ENCODE measurements at places on chromosomes 1 and 21.

DNA sequence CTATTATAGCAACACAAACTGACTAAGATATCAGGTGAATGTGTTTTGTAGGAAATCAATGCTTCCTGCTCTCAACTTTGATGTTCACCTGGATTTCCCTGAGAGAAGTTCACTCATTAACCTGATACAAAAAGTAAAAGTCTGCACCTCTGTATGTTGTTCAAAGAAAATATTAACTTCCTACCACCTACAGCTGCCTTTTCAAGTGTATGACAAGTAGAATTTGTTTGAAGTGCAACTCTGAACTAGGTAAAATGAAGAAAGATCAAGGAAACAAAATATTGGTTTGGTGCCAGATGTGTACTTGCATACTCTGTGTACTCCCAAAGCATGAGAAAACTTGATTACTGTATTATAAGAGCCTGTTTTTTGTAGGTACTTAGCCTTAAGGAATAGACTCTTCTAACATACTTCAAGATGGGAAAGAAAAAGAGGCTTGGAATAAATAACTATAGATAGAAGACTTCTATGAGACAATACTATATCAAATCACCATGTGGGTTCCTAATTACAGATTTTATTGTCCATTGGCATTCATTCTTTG, 193.4 kb downstream of the APP start:
- no peak for DNase-seq

GRCh38 chr1:220271706-220272046, 577 bp downstream of the RAB3GAP2 start:
- DNase-seq = no peak

DNA sequence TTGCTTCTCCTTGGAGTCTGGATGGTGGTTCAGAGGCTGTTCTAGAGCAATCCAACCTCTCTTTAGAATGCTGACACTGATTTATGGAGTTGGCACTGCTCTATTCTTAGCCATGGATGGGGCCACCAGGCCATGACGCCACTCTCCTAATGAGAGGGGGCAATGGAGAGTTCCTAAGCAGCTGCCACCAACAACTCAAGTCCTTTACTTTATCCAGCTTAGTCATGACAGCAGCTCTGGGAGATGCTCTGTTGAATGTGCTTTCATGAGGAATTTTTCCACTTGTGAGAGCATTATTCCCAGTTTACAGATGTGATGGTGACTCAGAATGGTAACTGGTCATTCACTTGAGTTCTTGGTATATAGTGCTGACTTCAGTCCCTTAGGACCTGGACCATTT, 366.3 kb downstream of the HHAT start:
- no peak for DNase-seq

DNA sequence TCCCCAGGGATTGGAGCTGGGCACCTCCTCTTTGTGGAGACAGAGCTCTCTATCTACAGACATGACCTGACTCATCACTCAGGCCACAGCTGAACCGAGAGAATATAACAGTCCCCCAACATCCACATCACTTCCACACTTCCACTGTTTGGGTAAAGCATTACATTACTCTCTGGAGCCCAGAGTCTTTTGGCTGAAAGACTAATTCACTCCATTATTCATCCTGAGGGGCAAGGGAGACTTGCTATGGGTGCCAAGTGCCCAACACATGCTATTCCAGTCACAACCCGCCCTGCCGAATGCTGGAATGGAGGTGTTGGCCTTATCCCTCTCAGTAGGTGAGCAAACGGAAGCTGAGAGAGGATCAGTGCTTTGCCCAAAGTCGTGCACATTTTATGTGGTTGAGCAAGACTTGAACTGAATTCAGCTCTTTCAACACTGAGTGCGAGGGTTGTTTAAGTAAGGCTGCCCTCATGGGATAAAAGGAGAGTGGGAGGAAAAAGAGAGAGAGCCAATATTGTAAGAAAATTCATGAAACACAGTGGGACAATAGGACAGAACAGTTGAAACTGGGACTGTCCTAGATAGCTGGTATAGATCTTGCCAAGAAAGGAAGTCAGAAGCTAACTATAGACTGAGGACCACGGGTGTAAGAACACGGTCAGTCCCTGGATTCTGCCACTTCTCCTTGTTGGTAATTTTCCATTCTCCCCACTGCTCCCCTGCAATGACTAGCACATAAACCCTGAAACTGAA, 13.5 kb upstream of the CHI3L1 start:
- no peak for DNase-seq

- DNase-seq = no peak
Observed at GRCh38 chr1:25683177-25683576, 66.6 kb downstream of the MAN1C1 start.

- DNase-seq = no peak
Observed at GRCh38 chr1:104322131-104322530, 572.4 kb downstream of the AMY1C start.

GRCh38 chr21:28393279-28393678, 599.4 kb downstream of the LTN1 start:
- no peak for DNase-seq

- no peak for DNase-seq
Observed at GRCh38 chr1:222224636-222225315, 323.1 kb downstream of the HHIPL2 start.

DNA sequence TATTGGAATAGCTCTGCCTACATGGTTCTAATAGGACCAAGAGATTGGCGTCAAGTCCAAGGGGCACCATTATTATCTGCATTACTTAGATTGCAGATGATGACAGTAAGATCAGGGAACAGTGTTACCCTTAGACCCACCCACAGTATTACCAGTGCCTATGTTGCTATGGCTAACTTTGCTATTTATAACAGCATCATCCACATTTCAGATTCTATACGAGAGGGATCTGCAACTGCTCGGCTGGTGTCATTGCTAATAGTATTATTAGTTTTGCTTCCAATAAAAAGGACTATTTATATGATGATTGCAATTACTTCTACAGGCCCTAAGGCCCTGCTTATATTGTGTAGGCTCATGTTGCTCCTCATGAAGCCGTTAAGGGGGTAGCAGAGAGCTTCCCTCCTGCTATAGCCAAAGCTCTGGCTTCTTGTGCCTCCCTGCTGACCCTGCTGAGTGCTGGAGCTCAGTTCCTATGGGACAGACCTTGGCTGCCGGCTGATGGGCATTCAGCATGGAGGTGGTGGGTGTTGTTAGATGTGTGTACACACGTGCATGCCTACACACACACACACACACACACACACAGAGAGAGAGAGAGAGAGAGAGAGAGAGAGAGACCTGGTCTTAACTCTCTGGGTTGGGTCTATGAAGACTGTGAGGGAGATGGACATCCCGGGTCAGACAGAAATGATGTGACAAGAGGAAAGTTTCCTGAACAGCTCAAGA, 1.3 kb downstream of the BCAN start:
- DNase-seq = no peak

DNA sequence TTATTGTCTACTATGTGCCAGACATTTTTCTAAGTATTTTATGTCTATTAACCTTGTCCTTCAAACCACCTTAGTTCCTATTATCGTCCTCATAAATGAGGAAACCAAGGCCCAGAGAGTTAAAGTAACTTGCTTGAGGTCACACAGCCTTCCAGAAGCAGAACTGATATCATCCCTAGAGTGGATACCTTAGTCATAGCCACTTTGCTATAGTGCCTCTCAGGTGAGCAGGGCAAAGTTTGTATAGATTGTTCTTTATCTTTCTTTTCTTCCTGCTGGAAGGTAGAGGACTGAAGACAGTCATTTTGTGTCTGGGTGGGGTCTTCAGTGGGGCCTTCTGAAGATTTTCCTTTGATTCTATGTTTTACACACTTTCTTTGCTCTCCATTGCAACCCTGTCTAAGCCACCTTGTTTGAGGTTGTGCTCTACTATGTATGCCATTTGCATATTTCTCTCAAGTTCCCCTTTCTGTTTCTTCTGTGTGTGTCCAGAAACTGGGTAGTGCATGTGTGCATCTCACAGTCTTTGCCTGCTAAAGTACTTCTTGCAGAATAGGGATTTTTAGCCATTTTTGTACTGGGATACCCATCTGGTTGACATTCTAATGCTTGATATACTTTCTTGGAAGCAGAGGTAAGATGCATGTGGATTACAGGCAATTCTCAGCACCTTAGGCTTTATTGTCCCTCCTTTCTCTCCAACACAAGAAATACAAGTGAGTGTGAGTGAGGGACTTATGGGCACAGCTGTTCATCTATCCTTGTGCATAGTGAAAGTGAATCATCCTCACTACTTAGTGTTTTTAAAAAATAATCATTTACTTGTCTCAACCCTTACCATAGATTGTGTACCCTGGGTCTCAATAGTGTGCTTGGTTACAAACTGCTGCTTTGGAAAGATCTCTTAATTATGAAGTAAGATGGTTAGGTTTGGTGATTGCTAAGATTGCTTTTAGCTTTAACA, 207.6 kb upstream of the HMCN1 start:
- DNase-seq = peak; percentile 36

- no peak for DNase-seq
Observed at GRCh38 chr1:204409836-204410687, 1.6 kb downstream of the PPP1R15B start.

DNA sequence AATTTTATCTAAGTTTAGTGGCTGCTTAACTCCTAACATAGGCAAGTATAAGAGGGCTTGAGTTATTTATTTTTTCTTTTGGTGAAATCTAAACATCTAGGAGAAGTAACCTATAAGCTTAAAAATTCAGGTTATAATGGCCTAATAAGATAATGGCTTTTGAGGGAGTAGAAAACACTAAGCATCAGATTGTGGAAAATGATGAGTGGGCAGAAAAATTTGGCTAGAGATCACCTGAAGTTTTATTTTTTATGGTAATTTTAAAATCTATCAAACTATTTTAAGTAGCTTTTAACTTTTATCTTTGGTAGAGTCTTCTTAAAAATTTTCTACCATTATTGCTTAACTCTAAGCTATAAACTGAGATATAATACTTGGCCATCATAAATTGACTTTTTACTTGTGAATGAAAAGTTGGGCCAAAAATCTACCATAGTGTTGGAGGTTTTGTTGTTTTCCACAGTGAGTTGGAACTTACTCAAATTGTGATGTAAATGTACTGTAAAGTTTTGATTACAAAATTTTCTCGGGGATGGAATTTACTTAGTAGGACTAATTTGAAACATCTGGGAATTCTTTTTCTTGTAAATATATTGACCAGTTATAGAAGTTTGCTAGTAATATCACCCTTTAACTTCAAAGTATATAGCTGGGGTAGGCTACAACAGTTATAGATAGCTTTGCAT, 63.9 kb downstream of the USP25 start:
- no peak for DNase-seq

- DNase-seq = no peak
Observed at GRCh38 chr1:2391931-2392509, 379 bp downstream of the RER1 start.

GRCh38 chr1:231966983-231967382, 340.4 kb downstream of the DISC1 start:
- no peak for DNase-seq

DNA sequence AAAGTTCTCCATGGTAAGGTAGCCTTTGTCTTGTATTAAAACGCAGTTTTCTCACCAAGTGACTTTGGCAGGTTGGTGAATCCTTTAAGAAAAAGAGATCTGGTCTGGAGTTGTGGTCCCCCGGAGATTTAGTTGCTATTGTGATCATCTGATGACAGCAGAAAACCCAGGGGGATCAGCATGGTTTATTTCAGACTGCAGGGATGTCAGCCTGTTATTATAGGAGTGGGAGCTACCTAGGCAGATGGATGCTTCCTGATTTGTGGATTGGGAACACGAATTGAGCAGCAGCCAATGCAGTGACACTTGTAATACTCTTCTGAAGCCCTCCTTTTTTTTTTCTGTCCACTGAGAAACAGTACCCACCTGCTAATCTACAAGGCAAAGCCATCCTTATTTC, 150.2 kb downstream of the ST6GALNAC3 start:
- no peak for DNase-seq

DNA sequence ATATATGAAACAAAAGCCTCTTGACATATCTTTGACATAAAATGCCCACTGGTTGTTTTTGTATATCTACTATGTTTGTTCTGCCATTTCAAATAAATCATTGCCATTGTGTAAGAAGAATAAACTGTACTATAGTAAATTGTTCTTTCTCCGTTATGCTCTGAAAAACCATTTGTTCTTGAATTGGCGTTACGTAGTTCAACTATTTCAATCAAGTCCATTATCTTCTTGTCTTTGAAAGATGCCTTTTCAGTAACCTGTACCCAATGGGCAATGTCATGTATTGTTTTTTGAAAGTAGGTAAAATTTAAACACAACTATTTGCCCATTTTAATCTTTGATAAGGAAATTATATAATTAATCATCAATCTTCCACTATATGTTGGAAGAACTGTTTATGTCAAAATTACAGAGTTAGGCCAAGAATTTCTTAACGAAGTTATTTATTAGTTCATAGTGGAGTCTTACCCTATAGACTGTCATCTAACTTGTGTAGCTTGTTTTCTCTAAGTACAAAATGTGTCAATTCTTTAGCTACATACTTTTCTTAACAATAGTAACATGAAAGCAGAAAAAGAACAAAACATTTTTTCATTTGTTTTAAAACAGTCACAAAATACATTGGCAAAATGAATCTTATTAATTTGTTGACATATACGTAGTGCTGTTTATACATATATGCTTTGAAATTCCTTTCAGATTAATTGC, 294.8 kb downstream of the PTPRC start:
- DNase-seq = no peak

DNA sequence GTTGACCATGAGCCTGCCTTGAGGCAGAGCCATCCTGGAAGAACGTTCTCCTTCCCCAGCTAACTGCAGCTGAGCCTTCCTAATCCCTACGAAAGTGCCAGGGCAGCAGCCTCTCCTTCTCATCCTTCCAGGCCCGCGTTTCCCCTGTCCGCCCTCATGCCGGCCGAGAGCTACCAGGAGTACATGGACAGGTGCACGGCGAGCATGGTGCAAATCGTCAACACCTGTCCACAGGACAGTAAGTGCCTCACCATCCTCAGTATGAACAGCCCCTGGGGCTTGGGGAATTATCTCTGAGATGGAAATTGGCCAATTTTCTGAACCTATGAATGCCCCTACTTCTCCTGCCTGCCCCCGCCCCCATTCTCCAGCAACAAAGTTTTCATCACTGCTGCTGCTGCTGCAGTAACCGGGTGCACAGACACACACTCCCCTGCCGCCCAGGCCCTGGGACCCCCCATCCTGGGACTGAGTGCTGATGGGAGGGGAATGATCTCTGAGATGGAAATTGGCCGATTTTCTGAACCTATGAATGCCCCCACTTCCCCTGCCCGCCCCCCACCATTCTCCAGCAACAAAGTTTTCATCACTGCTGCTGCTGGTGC, 39.6 kb downstream of the UBASH3A start:
- DNase-seq = no peak

GRCh38 chr1:182495693-182496092, 45.7 kb downstream of the RGSL1 start:
- no peak for DNase-seq
